ENCODE measurements at places on chromosomes 16 and 17.

DNA sequence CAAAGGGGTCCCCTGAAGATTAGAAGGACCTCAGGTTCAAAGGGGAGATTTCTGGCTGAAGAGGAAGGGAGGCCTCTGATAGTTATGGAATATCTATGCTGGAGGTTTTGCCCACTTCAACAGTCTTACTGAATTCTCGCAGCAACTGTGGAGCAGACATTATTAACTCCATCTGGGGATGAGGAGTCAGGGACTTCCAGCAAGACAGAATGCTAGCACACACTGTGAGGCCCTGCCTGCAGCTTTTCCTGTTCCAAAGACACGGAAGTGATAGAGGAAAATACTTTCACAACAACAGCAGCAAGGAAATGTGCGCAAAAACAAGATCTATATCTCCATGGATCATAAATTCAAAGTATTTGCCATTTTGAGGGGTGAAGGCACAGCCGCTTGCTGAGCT is 72.8 kb downstream of the RPH3AL start:
- DNase-seq = no peak

GRCh38 chr17:76009969-76010661 is 9.5 kb downstream of the CDK3 start:
- DNase-seq = no peak

DNA sequence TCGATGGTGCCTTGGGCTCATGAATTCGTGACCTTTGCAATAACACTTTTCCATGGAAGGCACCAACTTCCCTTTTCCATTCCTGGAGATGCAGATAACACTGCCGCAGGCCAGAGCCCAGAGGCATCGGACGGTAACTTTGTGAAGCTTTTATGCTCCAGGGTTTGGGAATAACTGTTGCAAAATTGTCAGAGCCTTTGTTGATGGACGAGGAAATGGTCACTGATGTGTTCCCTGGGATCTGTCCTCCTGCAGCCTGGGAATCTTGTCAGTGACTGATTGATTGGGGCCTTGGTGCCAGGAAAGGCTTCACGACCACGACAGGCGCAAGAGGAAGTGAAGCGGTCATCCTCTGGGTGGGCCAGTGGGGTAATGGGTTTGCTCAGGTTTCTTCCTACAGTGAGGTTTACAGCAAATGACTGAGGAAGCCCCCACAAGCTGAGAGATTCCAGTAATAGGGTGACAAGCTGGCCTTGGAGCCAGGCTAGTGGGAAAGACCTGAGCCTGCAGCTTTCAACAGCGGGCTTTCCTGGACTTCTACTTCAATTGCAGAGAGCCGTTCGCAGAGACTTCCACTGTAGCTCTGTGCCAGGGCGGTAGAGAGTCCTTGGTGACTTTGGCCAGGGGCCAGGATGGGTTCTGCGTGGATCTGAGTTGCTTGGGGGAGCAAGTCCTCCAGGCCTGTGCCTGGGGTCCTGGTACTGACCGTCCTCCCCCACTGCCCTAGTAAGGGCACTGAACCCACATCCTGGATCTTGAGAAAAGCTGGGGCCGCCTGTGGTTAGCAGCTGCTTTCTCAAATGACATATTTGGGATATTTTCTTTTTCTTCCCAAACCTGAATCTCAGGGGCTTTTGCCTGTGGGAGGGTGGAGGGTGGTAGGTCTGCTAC is 37.6 kb downstream of the PGS1 start:
- DNase-seq = no peak

DNA sequence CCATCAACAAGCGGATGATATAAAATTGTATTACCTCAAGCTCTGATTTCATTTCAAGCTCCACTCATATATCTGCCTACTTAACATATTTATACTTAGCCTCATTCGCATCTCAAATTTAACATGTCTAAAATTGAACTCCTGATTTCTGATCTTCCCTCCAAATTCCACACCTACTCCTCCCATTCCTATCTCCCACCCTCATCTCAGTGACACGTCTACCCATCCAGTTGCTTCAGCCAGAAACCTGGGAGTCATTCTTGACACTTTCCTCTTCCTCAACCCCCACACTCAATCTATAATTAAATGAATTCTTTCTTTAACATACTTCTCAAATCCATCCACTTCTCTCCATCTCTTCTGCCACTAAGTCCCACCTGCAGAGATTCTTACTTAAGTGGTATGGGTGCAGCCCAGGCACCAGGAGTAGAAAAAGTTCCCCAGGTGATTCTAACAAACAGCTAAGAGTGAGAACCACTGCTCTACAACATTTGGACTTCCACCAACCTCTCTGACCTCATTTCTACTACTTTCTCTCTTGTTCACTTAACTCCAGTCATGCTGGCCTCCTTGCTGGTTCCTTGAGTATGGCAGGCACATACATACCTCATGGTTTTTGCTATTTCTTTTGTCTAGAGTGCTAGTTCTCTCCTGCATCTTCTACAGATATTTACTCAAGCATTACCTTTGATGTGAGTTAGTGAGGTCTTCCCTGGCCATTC is 18.1 kb downstream of the SPOP start:
- DNase-seq = no peak

DNA sequence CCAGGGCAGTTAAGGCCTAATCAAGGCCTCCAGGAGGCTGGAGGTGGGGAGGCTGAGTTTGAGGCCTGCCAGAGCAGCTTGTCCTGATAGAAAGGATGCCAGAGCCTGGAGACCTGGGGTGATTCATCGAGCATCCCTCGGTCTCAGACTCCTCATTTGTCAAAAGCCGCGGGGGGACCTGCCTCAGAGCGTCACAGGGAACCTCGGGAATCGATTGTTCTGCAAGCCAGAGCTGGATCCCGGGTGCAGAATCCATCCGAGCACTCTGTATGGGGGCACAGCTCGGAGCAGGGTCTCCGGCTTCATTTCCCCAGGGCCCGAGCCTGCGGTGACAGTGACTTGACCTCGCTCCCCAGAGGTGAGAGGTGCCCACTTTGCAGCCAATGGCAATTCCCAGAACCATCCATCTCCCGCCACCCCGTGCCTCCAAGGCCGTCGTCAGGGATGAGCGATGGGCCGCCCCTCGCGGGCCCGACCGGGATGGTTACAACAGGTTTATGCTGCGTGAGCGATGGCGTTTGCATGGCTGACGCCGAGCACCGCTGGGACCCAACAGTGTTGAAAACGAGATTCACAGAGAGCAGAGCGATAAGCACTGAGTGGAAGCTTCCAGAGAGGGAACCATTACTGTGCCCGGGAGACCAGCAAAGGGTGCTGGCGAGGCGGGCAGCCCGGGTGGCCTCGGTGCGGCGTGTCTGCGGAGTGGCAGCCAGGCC is 117.1 kb upstream of the GSE1 start:
- DNase-seq = no peak

DNA sequence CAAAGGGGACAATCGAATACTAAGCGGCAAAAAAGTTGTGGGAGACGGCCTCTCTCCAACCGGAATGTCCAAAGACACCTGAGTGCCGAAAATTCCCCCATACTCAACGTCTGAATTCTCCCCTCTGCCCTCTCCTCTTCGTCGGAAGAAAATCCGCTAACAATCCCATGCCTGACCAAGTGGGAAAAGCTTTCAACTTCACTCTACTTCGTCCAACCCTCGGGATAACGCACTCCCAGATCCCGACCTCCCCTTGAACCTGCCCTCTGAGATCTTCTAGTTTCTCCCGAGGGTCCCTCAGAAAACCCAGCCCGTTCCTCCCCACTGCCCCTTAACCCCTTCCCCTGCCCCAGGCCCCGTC is 961 bp downstream of the AMFR start:
- DNase-seq = peak; percentile 41

GRCh38 chr16:30626236-30626635 is 16.0 kb upstream of the ZNF689 start:
- no peak for DNase-seq

GRCh38 chr16:12680531-12680930 is 123.2 kb downstream of the CPPED1 start:
- no peak for DNase-seq

GRCh38 chr16:15523092-15523541 is 88.7 kb downstream of the BMERB1 start:
- no peak for DNase-seq

- no peak for DNase-seq
Observed at GRCh38 chr17:11178581-11178980, 62.4 kb upstream of the SHISA6 start.

DNA sequence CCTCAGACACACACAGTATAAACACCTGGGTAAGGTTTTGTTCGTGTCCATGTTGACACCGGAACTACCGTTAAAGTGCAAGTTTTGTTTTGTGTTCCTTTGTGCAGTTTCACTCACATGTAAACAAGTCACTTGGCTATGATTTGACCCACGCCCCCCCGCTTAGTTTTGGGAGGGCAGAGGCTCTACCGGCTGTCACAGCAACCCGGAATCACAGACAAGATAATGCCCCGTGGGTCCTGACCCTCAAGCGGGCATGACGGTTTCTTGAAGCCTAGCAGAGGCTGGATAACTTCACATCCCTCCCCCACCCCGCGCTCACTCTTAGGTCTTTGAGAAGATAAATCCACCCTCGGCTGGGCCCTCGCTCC is 1.7 kb downstream of the RASD1 start:
- DNase-seq = no peak

DNA sequence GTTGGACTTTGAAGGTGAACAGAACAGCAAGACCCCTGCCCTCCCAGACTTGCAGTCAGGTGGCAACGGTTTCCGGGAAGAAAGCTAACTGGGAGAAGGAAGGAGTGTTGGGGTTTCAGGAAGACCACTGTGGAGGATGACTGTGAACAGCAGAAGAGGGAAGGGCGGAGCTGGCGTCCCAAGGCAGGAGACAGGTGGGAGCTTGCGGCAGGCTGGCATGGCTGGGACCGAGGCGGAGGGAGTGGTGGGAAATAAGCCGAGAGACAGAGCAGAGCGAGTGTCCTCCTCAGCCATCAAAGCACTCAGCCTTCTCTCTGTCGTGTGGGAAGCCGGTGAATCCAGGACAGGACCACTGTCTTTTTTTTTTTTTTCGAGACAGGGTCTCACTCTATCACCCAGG is 108.5 kb upstream of the CACNG5 start:
- no peak for DNase-seq
